ENCODE measurements at places on chromosomes 2 and 18.

GRCh38 chr2:138274421-138275291, 226.9 kb upstream of the SPOPL start:
- no peak for DNase-seq

GRCh38 chr2:28470759-28471158, 25.1 kb upstream of the PLB1 start:
- DNase-seq: no peak

DNA sequence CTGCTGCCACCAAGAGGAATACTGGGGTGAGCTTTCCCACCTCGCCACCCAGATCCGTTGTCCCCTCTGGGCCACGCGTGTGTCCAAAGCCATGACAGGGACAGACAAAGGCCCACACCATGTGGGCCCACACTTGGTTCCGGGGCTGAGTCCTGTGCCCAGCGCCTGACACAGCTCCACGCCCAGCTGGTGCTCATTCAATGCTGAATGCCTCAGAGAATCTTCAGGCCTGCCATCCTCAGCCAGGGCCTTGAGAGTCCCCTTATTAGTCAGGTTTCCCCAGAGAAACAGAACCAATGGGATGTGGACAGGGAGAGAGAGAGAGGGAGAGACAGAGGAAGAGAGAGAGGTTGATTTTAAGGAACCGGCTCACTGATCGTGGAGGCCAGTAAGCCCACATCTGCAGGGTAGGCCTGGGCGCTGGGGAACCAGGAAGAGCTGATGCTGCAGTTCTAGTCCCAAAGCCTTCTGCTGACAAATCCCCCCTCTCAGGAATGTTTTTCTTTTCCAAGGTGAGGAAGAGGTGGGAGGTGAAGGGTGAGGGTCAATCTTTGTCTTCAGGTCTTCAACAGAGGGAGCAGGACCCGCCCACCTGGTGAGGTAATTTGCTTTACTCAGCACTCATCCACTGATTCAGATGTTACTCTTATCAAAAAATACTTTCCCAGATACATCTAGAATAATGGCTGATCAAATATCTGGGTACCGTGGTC, 10.2 kb upstream of the SPATA3 start:
- DNase-seq: no peak

- DNase-seq: no peak
These were observed 254.4 kb upstream of the HS6ST1 start for GRCh38 chr2:128573116-128573515.

DNA sequence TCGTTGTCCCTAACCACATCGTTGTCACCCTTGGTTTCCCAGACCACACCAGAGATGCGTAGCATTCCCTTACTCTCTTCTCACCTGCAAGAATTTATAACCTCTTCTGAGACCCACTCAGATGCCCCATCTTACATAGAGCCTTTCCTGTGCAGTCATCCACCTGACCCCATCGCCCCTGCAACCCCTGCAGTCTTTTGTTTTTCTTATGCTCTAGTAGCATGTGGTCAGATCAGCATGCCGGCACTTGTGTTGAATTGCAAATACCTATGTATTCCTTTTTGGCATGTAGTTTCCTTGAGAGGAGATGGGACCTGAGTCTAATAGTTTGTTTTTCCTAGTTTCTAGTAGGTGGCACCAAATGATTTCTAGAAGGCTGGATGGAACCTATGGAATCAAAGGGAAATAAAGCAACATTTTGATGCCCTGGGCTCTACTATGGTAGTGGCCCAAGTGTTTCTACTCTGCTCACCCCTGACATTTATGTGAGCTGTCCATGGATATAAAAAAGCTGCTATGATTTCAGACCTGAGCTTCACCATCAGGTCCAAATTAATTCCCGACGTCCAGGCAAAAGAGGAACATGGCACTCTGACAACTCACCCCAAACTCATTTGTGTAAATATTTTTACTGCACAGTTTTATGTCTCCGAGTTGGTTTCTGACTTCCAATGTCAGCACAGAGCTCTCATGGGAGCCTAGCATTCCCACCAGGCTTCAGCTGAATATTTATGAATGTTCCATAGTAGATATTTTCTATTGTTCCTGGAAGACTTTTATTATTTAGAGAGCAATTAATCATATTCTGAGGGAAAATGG, 143.6 kb downstream of the RNF144A start:
- no peak for DNase-seq

GRCh38 chr2:29446847-29447246, 331.6 kb downstream of the CLIP4 start:
- no peak for DNase-seq

GRCh38 chr18:52237551-52237950, 102.4 kb upstream of the DCC start:
- DNase-seq: no peak

DNA sequence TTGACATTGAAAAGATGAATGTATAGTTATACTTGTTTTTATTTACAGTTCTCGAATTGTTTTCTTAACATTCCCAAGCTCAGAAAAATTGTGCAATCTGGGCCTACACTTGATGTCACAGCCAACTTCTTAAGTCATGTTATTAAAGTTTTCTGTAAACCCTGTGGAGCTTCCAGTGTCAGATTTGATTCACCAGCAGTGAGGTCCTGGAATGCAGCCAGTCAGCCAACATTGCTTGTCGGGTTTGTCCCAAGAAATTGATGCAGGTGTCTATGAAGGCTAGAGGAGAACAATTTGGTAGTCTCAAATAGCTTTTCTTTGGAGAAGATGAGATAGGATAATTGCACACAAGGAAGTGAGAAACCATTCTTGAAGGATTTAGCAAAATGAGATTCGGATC, 732.2 kb downstream of the DPP10 start:
- no peak for DNase-seq

DNA sequence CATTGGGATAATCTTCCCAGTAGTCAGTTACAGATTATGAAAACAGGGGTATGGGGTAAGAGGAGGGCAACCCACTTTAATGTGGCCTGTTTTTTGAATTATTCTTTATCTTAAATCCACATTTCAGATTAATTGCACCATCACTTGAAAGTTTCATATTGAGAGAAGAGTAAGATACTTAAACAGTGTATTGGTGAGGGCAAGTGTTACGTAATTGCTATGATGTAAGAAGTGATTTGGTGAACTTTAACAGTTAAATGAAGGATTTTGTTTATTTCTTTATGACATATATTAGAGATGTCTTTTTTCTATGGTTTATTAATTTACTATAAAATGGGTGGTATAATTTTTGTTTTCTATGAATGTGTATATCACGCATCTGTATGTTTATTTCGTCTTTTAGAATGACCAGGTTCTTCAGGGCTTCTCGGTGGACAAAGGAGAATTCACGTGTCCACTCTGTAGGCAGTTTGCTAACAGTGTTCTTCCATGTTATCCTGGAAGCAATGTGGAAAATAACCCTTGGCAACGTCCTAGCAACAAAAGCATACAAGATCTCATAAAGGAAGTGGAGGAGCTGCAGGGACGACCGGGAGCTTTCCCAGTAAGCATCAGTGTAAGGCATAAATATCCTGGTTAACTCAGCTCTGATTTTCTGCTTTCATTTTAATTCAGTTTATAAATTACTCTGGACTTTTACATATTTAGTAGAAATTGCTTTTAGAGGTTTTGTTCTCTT, 171.2 kb upstream of the MYO3B start:
- DNase-seq: no peak

DNA sequence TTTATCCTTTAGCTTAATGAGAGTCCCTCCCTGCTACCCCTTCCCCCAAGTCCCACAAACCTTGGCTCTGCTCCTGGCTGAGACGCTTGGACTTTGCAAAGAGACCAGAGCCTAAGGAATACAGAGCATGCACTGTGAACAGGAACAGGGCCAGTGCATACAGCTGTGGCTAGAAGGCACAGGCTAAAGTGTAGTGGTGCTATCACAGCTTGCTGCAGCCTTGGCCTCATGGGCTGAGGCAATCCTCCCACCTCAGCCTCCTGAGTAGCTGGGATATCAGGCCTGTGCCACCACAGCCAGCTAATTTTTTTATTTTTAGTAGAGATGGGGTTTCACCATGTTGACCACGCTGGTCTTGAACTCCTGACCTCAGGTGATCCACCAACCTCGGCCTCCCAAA, 39.5 kb upstream of the ASXL2 start:
- no peak for DNase-seq

DNA sequence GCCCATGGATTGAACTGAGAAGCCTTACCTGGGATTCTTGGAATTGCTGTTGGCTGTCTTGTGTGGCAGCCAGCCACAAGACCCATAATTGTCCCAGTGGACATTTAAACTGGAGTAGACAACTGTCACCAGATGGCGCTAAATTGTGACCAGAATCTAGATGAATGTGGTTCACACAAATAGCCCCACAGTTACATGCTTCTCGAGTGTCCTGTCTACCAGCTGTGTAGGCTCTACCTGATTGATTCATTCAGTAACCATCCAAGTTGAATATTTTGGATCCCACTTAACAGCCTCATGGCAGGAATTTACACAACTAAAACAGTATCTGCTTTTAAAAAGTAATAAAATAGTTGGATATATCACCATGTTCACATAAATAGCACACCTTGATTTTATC, 73.2 kb downstream of the MAP4K4 start:
- DNase-seq: no peak

DNA sequence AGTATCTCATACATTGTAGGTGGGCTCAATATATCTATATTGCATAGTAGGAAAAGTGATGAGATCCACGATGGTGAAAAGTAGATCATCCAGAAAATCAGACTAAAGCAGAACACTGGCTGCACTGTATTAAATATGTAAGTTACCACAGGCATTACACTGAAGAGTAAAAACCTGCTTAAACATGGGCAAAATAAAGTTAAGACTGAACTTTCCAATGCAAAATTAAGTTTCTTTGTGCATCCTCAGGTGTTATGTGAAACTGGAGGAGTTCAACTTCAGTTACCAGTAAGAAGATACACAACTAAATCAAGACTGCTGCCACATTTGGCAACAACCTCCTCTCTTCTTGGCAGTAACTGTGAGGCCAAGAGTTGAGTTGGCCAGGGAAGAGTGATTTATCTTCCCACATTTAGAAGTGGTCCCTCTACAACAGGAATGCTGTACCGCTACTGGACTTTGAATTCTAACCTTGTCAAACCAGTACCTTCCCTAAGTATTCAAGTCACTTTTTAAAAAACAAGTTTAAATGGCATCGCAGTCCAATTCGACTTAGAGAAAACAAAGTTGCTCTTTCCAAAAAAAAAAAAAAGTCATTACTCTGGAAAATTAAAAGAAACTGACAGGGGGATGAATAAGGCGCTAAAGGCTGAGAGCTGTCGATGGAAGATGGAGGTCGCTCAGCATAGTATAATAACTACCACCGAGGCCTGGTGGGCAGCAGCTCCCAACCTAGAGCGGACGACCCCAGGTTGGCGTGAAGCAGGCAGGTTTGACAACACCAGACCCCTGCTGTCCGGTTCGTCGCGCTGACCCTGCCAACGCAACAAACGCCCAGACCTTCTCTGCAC, 1.1 kb downstream of the MAP4K3 start:
- DNase-seq: no peak

DNA sequence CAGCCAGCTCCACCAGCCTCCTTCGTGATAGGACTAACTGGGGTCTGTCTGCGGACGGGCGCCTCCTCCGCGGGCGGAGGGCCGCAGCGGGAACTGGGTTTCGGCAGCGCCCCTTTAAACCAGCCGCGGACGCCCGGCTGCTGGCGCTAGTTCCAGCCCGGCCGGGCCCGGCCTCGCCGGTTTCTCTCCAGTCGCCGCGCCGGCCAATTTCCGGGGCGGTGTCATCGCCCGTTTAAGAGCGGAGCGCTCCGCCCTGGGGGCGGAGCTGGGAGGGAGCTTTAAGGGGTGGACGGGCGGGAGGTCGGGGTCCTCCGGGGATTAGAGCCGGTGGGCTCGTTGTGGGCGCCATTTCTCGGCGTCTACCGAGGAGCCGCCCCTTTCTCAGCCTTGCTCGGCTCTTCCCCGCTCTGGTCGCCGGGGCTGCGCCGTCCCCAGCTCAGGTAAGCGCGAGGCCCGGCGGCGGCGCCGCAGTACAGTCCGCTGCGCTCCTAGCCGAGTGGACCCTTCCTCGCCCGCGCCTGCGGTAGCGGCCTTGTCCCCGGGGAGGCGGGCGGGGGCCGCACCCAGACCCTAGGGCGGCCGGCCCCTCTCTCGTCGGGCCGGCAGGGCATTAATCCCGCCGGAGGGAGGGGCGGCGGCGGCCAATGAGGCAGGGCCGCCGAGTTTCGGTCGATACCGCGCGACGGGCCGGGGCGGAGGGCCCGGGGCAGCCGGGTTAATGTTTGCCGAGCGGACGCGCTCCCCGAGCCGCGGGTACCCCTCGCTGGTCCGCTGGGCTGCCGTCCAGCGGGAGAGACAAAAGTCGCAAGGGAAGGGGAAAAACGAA, at the start of gene EPB41L5:
Gene EPB41L5 (plus strand): TSS at position 307 of the 826 bp plus-strand sequence. CDS start 6,008 bp downstream, outside the sequence.
- DNase-seq: peak; percentile 62

GRCh38 chr2:200317975-200318374, 11.5 kb downstream of the SPATS2L start:
- no peak for DNase-seq

DNA sequence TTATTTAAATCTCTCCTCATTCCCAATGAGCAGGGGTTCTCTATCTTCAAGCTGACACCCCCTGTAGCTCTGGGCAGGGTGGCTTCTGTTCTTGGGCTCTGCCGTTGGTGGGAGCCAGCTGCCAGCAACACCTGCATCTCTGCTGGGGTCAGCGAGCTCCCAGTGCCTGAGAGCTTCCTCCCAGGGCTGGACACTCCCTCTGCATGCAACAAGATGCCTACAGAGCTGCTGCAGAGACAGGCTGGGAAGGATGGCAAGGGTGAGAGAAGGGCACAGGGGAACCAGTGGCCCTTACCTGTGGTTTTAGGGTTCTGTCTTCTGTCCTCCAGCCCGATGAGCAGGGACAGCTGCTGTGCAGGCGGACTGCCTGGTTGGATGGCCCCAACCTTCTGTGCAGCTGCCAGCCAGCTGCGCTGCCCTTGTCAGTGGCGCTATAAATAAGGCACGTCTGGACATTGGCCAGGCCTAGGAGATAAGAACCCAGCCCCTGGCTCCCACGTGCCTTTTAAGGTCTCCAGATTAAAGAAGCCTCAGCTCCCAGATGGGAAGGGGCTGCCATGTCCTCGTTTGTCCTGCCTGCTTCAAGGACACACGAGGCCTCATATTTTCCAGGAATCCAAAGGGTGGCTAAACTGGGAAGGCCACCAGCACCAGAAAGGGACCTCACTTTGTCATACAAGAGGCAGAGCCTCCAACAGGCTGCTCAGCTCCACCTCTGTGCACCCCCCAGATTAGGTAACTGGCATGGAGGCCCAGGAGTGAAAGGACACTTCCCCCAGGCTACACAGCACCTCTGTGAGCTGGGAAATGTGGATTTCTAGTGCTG, 39.5 kb upstream of the FHL2 start:
- no peak for DNase-seq

- no peak for DNase-seq
These were observed 322.9 kb downstream of the GALR1 start for GRCh38 chr18:77572537-77572936.

DNA sequence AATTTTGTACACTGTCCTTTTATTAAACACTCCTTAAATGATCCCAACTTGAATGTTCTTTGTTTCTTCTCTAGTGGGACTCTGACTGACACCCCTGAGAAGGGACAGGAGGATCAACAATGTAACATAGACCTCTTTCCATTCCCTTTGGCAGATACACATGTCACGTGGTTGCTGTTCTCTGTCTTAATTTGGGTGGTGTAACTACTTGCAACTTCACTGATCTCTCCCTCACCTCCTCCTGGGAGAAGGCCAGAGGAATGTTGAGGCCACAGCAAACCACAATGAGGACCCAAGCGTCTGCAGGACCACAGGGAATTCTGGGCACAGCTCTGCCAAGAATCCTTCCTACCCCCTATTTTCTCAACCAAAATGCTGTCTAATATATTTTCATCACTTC, 205.6 kb downstream of the RTP5 start:
- no peak for DNase-seq

GRCh38 chr18:7662866-7663265, 95.8 kb downstream of the PTPRM start:
- DNase-seq: no peak

- no peak for DNase-seq
These were observed 80.8 kb downstream of the TWIST2 start for GRCh38 chr2:238928520-238929241.

Measured in T-helper 2 cell (primary cell).